ENCODE measurements at places on chromosomes 2 and 18.

- no peak for DNase-seq
Observed at GRCh38 chr2:148554459-148555247, 89.9 kb upstream of the EPC2 start.

GRCh38 chr2:204251998-204252376 is 293.3 kb upstream of the PARD3B start:
- no peak for DNase-seq

- peak; percentile 77 for DNase-seq
Observed at GRCh38 chr2:26805241-26805676, 19.4 kb downstream of the CENPA start.

DNA sequence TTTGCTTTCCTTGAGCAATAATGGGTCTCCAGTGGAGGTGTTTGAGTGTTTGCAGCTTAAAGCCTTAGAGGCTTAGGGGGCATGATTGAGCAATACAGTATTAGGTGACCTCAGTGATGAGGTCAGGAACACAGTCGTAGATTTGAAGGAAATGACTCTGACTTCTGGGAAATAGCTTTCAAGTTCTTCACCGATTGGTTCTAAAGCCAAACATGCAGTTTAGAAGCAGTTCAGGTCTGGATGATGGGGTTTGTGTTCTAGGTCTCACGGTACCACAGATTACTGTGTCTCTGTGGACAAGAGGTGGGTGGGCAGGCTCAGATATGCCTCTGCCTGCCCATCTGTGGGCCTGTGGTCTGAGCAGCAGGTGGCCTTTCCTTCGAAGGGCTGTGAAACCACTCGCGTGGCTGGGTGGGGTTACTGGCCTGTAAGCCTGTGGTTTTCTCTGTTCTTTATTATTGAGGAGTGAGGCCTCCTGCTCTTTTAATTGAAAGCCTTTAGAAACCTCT is 7.8 kb downstream of the MTHFD2 start:
- DNase-seq, result peak; percentile 95

DNA sequence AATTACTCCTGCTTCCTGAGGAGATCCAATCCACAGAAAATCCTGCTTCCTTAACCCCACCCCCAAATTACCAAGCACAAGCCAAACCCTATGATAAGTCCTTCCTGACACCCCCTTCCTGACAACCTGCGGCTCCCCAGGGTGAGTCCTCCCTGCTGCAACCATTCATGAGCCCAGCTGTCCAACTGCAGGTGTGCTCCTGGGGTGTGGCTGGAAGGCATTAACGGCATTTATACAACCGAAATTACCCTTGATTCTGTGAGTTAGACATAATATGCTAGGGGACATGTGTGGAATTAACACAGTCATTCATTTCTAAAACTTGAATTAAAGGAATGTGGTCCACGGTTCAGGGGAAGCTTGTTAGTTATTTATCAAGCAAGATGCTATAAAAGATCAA is 119.0 kb upstream of the ALKAL2 start:
- DNase-seq, result no peak

DNA sequence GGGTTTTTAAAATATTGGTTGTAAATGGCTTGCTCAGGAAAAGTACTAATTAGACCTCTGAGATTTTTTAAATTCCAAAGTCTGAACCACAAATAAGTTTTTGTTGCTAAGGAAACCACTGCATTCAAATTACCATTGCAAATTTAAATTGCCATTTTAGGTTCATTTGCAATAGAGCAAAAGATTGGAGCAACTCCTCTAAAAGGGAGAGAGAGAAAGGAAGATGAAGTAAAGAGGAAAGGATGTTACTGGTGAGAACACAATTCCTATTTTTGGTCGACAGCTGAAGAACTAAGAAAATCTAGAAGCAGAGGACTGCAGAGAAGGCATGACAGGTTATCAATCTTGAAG is 74.9 kb downstream of the FOXI3 start:
- DNase-seq, result no peak

GRCh38 chr18:10057894-10058791 is 144.3 kb downstream of the VAPA start:
- peak; percentile 89 for DNase-seq

DNA sequence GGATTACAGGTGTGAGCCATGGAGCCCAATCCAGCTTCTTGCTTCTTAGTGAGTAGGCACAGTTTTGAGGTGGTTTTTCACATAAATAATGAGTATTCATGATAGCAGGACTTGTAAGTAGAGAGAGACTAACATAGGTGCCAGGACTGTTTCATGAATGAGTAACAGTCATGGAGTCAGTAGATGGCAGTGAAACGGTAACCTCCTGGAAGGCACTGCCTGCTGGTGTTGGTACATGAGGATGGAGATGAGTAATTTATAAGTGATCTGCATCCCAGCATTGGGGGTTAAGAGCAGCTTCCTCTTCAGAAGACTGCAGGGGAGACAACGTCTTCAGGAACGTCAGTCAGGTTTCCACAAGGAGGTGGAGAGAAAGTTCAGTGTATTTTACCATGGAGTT is 143.8 kb downstream of the HAUS1 start:
- no peak for DNase-seq

DNA sequence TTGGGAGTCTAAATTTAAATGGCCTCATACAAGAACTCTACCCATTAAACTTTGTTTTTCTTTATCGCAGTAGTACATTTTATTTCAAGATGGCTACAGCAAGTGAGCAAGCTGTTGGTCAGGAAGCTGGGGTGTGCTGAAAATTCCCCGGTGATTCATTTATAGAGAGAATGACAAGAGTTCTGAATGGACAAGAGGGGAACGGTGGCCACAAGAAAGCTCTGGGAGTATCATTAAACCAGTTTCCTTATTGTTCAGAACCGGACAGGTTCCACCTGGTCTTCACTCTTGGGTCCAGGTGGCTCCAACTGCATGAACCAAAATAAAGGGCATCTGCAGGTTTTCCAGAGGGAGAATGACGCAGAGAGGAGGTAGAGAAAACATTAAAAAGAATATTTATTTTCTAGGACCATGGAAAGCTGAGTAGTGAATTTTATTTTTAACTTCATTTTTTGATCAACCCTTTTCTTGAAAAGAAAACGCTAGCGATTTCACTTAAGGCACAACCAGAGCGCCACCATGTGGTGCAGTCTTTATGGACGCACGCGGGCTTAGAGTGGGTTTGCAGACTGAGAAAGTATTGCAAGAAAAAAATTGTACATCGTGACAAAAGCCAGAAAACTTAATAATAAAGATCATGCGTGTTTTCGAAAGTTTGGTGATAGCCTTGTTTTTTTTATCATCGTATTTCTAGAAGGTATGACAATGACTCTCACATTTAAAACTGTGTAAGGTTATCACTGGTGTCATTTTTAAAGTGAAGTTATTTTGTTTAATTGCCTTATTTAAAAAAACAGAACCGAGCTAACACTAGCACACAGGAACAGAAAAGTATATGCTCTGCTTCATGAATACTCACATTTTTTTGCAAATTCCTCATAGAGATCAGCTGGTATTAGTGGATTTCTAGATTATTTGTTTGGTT is 97.9 kb upstream of the NOL4 start:
- peak; percentile 60 for DNase-seq

DNA sequence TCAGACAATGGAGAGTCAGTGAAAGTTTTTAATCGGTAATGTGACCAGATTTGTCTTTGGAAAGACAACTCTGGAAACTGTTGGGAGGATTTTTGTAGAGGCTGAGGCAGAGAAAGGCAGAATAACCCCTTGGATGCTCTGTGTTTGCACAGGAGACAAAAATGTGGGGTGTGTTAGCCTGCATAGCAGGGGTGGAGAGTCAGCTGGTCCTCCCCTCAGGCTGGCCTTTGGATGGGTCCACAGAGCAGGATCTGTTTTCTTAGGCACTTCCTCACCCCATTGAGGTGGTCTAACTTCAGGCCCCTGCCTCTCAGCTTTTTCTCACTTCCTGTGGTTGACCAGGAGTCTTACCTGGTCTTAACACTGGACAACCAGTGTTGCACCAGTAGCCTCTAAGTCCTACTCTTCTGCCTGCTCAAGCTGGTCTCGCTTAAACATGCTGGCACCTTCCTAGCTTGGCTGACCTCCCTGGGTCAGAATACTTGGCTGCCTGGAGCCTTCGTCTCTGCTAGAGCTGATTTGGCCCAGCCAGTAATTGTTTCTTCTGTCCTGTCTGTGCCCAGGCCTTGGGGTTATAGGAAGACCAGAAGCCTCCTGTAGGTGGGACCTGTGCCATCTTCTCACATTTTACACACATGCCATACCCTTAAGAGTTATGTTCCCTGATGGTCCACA is 259.8 kb upstream of the RASGRP3 start:
- DNase-seq, result no peak

DNA sequence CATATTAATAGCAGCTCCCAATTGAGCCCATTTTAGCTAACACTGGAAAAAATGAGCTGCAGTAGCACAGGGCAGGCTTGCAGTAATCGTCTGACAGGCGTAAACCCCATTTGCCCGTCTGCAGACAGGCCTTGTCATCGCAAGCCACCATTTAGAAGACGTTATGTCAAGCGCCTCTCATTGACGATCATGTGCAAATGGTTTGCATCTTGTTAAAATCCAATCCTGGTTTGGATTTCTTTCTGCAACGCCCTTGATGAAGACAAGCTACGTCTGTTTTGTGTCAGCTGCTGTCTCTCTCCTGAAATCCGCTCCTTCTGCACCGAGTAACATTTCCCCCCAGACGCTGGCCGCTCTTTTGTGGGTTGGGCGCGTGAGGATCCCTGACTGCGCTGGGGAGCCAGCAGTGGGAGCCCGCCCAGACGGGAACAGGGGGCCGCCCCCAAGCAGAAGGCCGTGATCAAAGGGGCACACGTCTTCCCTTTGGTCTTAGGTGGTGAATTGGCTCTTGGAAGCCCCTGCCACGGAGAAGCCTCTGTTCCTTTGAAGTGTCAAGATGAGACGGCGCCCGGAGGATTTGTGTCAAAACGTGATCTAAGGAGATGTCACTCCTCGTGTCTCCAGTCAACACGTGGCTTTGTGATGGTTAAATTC is 84.2 kb upstream of the GPC1 start:
- peak; percentile 48 for DNase-seq

GRCh38 chr18:51077217-51077616 is 47.2 kb downstream of the SMAD4 start:
- peak; percentile 82 for DNase-seq

GRCh38 chr18:69401972-69402532 is 1.4 kb downstream of the DOK6 start:
- no peak for DNase-seq

DNA sequence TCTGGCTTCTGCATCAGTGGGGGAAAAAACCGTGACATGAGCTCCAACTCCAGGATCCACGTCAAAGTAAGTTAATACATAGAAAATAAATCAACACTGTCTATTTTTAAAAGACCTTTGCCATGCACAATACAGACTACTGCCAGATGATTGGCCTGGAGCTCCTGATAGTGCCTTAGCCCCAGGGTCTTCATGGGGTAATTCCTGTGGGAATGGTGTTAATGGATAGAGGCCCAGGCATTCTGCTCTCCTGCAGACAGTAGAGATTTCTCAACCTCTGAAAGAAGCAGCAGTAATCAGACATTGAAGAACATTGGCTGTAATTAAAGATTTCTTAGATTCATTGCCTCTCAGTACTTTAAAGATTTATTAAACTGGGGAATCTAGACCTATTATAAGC is 4.3 kb upstream of the PLCL1 start:
- no peak for DNase-seq

- no peak for DNase-seq
Observed at GRCh38 chr18:70370762-70371733, 82.2 kb downstream of the SOCS6 start.

- no peak for DNase-seq
Observed at GRCh38 chr18:49226243-49227000, 234.0 kb downstream of the DYM start.

GRCh38 chr2:34307636-34308035 is 708.5 kb upstream of the FAM98A start:
- DNase-seq, result no peak

GRCh38 chr2:214492152-214492551 is 81.3 kb downstream of the VWC2L start:
- DNase-seq, result no peak

GRCh38 chr2:207734636-207735512 is 23.4 kb downstream of the CCNYL1 start:
- no peak for DNase-seq

DNA sequence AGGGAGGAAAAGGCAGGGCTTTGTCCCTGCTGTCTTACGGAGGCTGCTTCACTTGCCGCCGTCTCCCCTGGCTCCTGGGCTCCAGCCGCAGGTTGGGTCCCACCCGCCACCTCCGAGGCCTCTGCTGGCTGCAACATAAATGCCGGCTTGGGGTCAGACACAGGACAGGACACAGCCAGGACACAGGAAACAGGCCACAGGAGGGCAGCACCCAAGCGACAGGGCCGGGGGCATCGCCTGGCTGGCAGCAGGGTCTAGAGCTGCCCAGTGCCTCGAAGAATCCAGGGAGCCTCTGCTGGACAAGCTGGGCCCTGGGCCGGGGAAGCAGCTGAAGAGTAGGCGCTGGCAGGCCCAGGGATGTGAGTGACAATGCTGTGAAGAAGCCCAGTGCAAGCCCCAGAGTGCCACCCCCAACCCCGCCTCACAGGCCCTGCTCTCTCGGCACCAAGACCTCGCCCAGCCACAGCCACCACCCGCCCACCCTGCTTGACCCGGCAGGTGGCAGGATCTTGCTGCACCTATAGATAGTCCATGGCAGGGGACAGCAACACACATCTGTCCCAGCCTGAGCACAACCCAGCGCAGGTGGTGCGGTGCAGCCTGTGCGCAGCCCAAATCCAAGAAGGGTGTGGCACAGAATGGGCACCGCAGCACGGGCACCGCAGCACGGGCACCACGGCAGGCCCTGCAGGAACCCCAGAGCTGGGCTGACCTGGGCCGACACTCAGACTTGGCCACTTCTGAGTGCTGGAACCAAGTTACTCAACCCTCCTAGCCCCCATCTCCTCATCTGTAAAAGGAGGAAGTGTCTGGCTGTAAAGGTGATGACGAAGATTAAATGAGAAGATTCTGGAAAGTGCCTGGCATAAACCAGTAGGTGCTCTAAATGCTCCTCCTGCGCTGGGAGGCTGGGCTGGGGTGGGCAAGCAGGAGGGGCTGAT is 55.6 kb downstream of the BIN1 start:
- no peak for DNase-seq

- DNase-seq, result peak; percentile 90
Observed at GRCh38 chr2:64989126-64989981, at the start of gene SLC1A4. Gene SLC1A4 (plus strand): TSS chr2:64989399. CDS start chr2:64989644, 245 bp downstream.

DNA sequence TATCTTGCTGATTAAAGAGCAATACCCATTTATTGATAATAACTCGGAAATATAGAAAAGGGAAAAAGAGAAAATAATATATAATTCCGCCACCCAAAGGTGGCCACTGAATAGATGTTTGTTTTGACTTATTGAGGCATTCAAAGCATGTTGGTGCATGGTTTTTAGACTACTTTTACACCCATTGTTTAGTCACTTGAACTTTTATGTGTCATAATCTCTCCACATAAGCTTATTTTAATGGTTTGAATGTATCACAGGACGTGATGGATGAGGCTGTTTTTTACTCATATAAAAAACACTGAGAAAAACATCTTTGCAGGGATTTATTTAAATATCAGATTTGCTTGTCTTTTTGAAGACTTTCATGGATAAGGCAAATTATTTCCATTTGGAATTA is 120.4 kb downstream of the ACKR3 start:
- DNase-seq, result no peak

- no peak for DNase-seq
Observed at GRCh38 chr2:241834527-241835210, 24.0 kb downstream of the PDCD1 start.

GRCh38 chr2:218860950-218861381 is 1.4 kb downstream of the WNT6 start:
- peak; percentile 70 for DNase-seq

- peak; percentile 48 for DNase-seq
Observed at GRCh38 chr2:205574001-205574400, 108.3 kb upstream of the NRP2 start.
